Mesenteric fat pad (tissue), 1 donor: ENCODE measurements at places on chromosomes 11 and 22.

DNA sequence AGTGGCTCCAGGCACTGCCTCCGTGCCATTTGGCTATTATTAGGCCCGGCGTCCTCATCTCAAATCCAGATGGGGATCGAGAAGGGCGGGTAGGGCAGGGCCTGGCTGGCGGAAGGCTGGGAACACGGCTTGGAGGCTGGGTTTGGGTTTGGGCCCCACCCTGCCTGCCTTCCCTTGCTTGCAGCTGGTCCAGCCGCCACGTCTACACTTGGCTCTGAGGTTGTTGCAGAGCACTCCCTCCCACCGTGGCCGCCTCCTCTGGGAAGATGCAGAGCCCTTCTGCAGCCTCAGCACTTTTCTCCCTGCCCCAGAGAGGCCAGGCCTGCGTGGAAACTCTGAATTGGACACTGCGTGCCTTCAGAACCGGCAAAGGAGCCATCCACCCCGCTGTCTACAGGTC lies 5.2 kb upstream of the SMTN start:
- DNase-seq: no peak

GRCh38 chr11:102940714-102941588 lies 14.6 kb downstream of the MMP13 start:
- no peak for DNase-seq

- no peak for DNase-seq
These were observed 659 bp upstream of the TEAD1 start for GRCh38 chr11:12673601-12673923.

DNA sequence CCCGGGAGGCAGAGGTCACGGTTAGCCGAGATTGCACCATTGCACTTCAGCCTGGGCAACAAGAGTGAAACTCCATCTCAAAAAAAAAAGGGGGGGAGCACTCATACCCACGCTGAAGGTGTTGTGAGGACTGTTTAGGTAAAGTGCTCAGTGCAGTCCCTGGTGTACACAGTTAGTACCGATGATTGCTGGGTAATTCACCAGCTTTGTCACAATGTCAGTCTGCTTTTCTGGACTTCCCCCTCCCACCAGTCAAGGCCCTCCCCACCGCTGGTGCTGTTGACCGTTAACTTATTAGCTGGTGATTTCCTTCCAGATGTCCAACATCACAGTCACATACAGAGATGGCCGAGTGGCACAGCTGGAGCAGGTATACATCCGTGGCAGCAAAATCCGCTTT lies 11.9 kb downstream of the SNRPD3 start:
- DNase-seq: no peak

GRCh38 chr11:12631651-12632050 lies 42.6 kb upstream of the TEAD1 start:
- no peak for DNase-seq

- DNase-seq: no peak
These were observed 366.9 kb downstream of the BRD1 start for GRCh38 chr22:49460592-49461281.

GRCh38 chr11:12528487-12528886 lies 145.7 kb upstream of the TEAD1 start:
- no peak for DNase-seq

GRCh38 chr22:45629469-45630089 lies 42.1 kb upstream of the ATXN10 start:
- DNase-seq: no peak

DNA sequence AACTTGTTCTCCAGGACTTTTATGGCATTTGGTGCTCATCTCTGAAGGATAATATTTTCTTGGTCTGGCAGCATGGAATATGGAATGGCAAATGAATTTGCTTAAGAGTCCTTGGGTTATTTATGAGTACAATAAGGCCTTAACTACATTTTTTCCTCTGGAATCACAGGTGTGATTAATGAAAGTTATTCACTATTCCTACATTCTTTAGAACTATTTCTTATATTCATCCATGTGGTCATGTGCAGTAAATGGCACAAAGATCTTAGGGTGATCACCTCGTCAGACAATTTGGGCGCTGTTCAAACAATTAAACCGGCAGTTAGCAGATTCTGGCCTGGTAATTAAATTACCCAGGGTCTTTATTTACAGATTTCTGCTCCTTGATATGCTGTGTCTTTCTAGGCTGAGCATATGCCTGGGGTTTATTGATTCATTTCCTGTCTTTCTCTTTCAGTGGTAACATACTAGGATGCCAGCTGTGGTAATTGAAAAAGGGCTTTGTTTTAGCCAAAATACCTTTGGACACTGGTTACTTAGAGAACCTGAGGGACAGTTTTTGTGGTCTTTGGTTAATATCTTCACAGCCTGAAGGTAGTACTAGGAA lies 31.6 kb downstream of the SIK2 start:
- no peak for DNase-seq

- no peak for DNase-seq
These were observed 1.8 kb downstream of the ADSL start for GRCh38 chr22:40348025-40348658.

GRCh38 chr22:31926969-31927368 lies 17.4 kb upstream of the YWHAH start:
- DNase-seq: no peak

DNA sequence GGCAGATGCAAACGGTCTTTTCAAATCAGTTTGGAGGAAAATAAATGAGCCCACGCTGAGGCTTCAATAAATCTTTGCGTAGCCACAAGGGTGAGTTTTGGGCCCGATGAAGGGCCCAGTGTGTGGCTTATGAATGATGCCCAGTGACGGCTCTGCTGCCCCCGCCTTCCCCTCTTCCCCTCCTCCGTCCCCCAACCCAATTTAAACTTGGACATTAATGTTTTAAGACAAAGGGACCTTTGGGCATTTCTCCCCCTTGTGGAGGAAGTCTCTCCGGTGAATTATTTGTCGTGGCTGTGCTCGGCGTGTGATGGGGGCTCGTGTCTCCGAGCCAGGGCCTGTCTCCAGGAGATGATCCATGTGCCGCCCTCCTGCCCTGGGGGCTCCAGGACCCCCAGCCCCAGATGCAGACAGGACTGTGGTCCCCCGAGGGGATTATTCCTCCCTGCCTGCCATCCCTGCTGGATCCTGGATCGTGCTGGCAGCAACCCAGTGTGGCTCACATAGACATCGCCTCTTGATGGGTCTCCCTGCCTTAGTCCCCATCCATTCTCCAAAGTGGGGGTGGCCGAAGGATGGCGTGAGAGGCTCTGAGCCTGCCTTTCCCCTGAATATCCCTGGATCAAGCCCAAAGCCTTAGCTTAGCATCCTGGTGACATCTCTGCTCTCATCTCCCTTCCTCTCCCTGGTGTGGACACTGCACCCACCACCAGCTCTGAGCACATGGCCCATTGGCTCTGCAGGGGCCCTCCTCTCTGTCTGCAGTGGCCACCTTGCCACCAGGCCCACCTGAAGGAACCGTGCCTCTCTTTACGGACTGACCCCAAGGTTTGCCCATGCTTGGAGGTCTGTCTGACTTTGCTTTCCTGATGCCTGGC lies 56.4 kb downstream of the SMIM38 start:
- DNase-seq: peak; percentile 87

DNA sequence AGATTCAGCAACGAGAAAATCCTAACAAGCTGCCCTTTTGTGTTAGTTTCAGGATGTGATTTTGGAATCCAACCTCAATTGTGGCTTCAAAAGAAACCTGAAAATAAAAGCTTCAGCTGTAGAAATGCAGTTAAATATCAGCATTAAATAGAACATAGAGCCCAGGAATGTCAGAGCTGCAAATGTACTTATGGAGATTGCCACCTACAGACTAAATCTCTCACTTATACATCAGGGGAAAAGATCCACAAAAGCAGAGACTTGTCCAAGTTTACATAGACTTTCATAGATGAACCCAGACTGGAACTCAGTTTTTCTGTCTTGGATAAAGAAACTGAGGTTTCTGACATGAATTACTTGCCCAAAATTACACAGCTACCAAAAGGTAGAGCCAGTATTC lies 446.6 kb downstream of the DLG2 start:
- no peak for DNase-seq

DNA sequence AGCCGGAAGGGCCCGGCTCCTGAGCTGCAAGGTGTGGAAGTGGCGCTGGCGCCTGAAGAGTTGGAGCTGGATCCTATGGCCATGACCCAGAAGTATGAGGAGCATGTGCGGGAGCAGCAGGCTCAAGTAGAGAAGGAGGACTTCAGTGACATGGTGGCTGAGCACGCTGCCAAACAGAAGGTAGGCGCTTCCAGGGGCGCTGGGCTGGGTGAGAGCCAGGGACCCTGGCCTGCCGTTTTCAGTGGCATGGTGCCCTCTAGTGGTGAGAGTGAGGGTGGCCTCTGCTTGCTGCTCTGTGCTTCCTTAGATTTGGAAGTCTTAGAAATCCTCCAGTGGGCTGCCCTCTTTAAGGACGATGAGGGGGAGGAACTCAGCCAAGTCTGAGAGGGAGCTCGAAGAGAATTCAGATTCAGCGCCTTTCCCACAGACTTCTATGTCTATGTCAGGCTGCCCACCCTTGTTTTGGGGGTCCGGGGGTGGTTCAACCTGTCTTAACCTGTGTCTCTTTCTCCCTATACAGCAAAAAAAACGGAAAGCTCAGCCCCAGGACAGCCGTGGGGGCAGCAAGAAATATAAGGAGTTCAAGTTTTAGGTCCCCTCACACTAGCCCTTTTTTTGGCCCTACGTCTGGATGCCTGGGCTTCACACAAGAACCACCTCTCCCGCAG lies 1.8 kb upstream of the PACS1 start:
- DNase-seq: no peak

DNA sequence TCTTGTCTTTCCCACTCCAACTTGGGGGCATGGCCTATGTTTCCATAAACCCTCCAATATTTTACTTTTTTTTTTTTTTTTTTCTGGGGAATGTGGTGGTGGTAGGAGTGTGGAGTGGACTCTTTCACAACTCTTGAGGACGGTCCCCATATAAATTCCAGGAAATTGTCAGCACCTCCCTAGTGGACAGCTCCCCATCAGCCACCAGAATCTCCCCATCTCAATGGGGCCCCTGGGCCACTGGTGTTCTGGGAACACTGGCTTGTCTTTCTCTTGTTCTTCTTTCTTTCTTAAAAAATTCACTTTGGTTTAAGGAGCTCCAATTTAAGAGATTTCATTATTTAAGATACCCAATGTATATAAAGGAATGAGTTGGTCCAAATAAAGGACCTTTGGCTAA lies 74.1 kb downstream of the ADM start:
- no peak for DNase-seq

- no peak for DNase-seq
These were observed 29.2 kb upstream of the GCAT start for GRCh38 chr22:37778370-37779009.

- DNase-seq: no peak
These were observed 46.3 kb downstream of the ACAT1 start for GRCh38 chr11:108167624-108168023.

GRCh38 chr22:47060718-47061117 lies 298.3 kb downstream of the TBC1D22A start:
- no peak for DNase-seq

- no peak for DNase-seq
These were observed 104.7 kb upstream of the CARD18 start for GRCh38 chr11:105244160-105244825.

DNA sequence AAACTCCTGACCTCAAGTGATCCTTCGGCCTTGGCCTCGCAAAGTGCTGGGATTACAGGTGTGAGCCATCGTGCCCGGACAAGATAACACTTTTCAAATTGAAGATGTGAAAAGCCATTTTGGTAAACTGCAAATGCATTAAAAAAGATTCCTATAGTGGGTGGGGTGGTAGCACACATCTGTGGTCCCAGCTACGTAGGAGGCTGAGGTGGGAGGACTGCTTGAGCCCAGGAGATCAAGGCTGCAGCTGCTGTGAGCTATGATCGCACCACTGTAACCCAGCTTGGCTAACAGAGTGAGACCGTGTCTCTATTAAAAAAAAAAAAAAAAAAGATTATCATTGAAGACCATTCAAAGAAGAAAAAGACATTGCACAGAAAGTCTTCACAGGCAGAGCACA lies 16.9 kb upstream of the ARFGAP3 start:
- DNase-seq: no peak

- no peak for DNase-seq
These were observed 22.9 kb downstream of the TCF20 start for GRCh38 chr22:42247596-42247995.

DNA sequence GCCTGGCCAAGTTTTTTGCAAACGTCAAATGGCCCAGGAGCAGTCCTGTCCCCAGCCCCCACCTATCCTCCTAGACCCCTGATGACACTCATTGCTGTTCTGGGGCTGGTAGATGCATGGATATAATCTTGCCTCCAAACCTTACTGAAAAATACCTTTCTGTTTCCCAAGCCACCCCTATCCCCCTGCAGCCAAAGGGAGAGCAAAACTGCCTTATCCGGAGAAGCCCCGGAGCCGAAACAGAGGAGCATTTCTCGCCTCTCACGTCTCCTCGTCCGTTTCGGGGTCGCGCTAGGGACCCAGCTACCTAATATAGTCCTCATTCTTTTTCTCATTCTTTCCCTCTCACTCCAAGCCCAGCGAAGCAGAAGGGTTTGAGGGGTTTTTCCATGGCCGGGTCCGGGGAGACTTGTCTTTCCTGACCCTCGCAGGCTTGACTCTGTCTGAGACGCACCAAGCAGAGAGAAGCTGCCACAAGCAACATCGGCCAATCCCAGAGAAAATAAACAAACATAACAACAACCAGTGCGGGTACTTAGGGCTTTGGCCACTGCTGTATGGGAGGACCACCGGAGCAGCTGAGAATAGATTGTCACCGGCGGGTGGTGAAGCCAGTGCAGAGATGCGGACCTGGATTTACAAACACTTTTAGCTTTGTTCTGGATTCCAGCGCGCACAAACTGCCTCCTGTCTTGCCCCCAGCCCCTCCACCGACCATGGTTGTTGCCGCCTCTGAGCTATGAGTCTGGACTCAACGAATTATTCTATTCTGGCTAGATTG lies 1.6 kb downstream of the BSX start:
- peak; percentile 64 for DNase-seq

DNA sequence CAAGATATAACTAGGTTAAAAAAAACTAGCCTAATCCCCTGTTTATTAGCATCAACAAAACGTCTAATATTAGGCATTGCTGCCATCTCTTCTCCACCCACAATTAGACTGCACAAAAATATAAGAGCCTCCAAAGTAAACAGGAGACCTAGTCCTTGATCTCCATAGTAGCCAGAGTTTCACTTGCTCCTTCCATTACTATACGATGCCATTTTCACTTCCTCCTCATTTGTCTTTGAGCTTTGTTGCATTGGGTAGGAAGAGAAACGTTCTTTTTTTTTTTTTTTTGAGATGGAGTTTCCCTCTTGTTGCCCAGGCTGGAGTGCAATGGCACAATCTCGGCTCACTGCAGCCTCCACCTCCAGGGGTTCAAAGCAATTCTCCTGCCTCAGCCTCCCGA lies 42.3 kb upstream of the RDX start:
- no peak for DNase-seq

DNA sequence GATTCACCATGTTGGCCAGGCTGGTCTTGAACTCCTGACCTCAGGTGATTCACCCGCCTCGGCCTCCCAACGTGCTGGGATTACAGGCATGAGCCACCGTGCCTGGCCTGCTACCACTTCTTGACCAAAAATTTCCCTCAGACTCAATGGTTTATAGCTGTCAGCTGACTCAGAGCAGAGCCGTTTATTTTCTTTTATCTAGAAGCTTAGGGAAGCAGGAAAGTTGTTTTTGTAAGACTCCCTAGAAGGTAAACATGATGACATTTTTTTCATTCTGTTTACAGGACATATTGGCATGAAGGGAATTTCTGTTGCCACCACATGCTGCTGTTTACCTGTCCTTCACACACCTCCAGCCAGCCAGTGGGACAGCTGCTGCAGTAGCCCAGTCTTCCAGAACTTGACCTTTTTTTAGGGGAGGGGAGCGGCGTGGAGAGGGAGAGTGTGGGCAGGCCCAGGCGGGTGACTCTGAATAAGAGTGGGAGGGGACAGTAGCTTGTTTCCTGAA lies 56.1 kb upstream of the PTPRJ start:
- DNase-seq: no peak

- no peak for DNase-seq
These were observed 728 bp downstream of the FANCF start for GRCh38 chr11:22624742-22625447.
